NCI-H1417 treated with DMSO at 0.1 percent for 48 hours (cell line): ENCODE measurements at places on chromosomes 7 and 10.

GRCh38 chr7:23213755-23214154, 31.9 kb downstream of the NUP42 start:
- DNase-seq, result no peak

DNA sequence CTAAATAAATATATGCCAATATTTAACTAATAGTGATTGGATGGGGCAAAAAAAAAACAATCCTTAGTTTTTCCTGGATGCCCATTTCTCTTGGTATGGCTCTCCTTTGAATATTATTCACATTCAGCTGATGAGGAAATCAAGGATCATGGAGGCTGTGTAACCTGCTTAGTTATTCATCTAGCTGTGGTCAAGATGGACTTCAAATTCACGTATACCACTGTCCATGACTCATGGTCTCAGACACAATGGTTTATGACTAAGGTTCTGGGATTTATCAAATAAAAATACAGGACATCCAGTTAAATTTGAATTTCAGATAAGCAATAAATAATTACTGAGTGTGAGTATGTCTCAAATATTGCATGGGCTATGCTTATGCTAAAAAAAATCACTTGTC, 191.5 kb upstream of the CELF2 start:
- DNase-seq, result no peak

DNA sequence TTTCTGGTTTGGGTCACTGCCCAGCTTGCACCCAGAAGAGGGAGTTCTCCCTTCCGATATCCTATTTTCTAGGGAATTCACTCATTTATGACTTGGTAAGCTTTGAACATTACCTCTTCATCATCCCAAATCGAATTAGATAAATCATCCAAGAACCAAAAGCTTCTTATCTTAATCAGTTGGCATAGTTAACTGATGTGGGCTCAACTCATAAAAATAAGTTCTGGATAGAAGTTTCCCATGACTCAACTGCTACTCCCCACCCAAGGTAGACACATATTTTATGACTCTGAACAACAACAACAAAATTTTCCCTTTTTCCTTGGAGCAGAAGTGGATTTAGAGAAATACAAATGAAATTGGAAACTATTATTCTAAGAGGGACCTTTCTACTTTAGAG, 102.9 kb upstream of the CCDC6 start:
- DNase-seq, result no peak

GRCh38 chr10:14801723-14802122, 27.0 kb upstream of the FAM107B start:
- DNase-seq, result no peak

GRCh38 chr7:42110333-42110732, 126.7 kb downstream of the GLI3 start:
- DNase-seq, result no peak
